ENCODE measurements at places on chromosomes 7 and 10. TPM values are rescaled to one million over a fixed set of nuclear protein-coding genes. Genes with fewer than 3 reads are reported as not detected.
A peak's percentile ranks its signal among the peaks of the same experiment; 100 is the strongest.

DNA sequence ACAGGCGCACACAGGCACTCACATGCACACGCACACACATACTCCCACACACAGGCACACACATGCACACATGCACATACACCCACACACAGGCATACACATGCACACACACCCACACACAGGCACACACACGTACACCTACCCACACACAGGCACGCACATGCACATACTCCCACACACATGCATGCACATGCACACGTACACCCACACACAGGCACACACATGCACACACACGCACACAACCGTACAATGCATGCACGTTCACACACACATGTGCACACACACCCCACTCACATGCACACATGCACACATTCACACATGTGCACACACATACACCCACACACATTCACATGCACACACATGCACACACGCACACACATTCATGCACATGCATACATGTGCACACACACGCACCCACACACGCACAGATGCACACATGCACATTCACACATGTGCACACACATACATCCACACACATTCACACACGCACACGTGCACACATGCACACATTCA, 59.3 kb downstream of the MKI67 start:
- peak; percentile 31 for DNase-seq
- H3K27me3 ChIP-seq = no peaks in the 10 kb centered on the region
- H3K36me3 ChIP-seq = no peaks in the 10 kb centered on the region

The NACAD gene
- total RNA-seq = 0.12 TPM

GRCh38 chr10:124106241-124106879, 13.0 kb upstream of the CHST15 start:
- H3K27me3 ChIP-seq = no peaks in the 10 kb centered on the region
- H3K4me3 ChIP-seq = no peak overlapping the region
- DNase-seq = peak; percentile 84
- H3K27ac ChIP-seq = peak overlapping the region; percentile 15
- peaks cover 10% of the 10 kb centered on the region for H3K4me1 ChIP-seq
- no peaks in the 10 kb centered on the region for H3K36me3 ChIP-seq

- H3K4me3 ChIP-seq = no peak overlapping the region
- H3K27me3 ChIP-seq = no peaks in the 10 kb centered on the region
- DNase-seq = no peak
- no peaks in the 10 kb centered on the region for H3K36me3 ChIP-seq
- H3K27ac ChIP-seq = no peak overlapping the region
Measured at GRCh38 chr10:128257428-128257827, 131.2 kb upstream of the MKI67 start.

GRCh38 chr7:94912085-94912484, 4.7 kb downstream of the PPP1R9A start:
- no peak for DNase-seq
- H3K36me3 ChIP-seq = no peaks in the 10 kb centered on the region
- H3K4me3 ChIP-seq = no peak overlapping the region
- no peaks in the 10 kb centered on the region for H3K4me1 ChIP-seq

The VWDE gene
- total RNA-seq = 0.38 TPM

DNA sequence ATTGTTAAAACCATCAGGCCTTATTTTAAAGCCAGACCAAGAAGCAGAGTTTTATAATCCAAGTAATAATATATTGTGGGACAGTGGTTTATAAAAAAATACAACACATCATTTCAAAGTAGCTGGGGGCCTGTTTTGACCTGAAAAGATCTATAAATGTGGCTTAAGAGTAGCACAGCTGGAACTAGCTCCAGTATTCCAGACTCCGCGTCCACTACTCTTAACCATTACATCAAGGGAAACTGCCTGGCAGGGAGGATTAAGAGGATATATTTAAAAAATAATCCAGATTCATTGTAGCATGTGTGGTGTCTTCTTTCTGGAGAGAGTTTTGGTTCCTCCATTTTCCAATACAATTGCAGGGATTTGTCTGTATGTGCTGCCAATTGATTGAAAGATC, 67.3 kb downstream of the MET start:
- no peak for DNase-seq
- no peaks in the 10 kb centered on the region for H3K4me1 ChIP-seq
- no peaks in the 10 kb centered on the region for H3K36me3 ChIP-seq

- no peaks in the 10 kb centered on the region for H3K4me1 ChIP-seq
- H3K4me3 ChIP-seq = no peak overlapping the region
- H3K36me3 ChIP-seq = no peaks in the 10 kb centered on the region
- H3K27me3 ChIP-seq = no peaks in the 10 kb centered on the region
- no peak for DNase-seq
- no peak overlapping the region for H3K27ac ChIP-seq
Measured at GRCh38 chr7:25638590-25639244, 410.4 kb upstream of the NPVF start.

The CH25H gene
- 0.54 TPM for total RNA-seq

DNA sequence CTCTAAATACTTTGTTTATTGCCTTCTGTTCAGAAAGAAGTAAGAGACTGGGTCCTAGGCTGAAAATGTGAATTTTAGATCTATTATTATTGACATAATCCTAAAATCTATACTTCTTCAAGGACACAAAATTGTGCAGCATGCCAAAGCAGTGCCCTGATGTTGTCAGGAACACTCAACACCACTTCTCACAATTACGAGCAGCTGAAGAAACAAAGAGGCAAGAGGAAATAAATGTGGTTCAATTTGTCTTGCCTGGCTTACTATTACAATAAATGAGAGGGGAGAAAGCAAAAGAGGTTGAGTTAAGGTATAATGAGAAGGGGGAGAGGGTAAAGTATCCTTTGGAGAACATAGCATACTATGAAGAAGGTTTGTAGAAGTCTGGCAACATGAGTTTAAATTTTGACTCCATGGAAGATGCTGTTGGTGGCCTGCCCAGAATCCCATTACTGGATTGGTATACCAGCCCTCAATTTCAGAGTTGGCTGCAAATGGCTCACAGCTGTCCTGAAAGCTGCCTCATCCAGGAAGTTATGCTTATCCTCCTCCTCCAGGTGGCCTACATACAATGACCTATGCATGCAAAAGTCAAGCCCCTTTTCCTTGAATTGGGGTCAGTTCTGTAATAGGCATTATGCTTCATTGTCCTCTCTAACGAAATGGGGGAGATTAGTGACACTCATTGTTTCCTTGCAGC, 274.6 kb upstream of the SMIM30 start:
- H3K36me3 ChIP-seq = no peaks in the 10 kb centered on the region
- H3K27ac ChIP-seq = no peak overlapping the region
- H3K4me3 ChIP-seq = no peak overlapping the region
- DNase-seq = no peak

The CFAP46 gene
- total RNA-seq = 0.22 TPM

The TET1 gene
- total RNA-seq = 0.62 TPM

The TUBB8 gene
- not detected for total RNA-seq

GRCh38 chr10:15661574-15661973, 58.1 kb downstream of the ITGA8 start:
- H3K4me3 ChIP-seq = no peak overlapping the region
- H3K27ac ChIP-seq = no peak overlapping the region
- DNase-seq = no peak
- H3K36me3 ChIP-seq = no peaks in the 10 kb centered on the region
- H3K27me3 ChIP-seq = no peaks in the 10 kb centered on the region
- no peaks in the 10 kb centered on the region for H3K4me1 ChIP-seq

DNA sequence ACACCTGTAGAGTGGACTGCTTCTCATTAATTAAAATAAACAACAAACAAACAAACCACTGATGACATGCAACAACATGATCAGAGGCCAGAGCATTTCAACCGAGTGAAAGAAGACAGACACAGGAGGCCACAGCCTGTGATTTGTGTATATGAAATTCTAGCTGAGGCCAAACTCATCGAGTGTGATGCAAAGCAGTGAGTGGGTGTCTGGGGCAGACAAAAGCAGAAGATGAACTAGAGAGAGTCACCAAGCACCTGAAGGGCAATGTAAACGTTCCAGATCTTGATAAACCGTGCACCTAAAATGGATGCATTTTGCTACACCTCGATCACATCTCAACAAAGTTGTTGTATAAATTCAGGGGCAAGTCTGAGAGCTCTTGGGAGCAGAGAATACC, 108.4 kb downstream of the KLF6 start:
- H3K27me3 ChIP-seq = no peaks in the 10 kb centered on the region
- DNase-seq = no peak
- H3K4me1 ChIP-seq = no peaks in the 10 kb centered on the region

The FBXW4 gene
- total RNA-seq = 27.1 TPM

GRCh38 chr7:151843181-151843580, 33.7 kb downstream of the PRKAG2 start:
- H3K4me3 ChIP-seq = no peak overlapping the region
- H3K27me3 ChIP-seq = no peaks in the 10 kb centered on the region
- DNase-seq = no peak
- H3K27ac ChIP-seq = no peak overlapping the region
- H3K36me3 ChIP-seq = no peaks in the 10 kb centered on the region
- peaks cover 12% of the 10 kb centered on the region for H3K4me1 ChIP-seq

DNA sequence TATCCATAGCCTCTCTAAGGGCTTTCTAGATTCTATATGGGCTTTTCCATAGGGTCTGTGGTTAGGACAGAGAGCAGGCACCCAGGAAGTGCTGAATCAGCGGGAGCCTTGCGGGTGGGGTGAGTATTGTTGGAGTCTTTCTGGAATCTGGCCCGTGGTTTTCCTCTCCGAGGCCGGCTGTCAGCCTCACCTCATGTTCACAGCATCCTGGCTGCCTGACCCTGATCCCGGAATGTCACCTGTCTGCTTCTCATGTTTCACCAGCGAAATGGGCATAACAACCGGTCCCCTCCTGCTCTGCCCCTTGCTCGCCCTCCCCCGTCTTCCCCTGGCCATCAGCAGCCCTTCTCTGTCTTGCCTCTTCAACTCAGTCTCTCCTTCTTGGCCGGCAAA, 36.5 kb downstream of the DDIT4 start:
- no peak for DNase-seq
- H3K36me3 ChIP-seq = no peaks in the 10 kb centered on the region
- H3K27ac ChIP-seq = no peak overlapping the region
- no peak overlapping the region for H3K4me3 ChIP-seq
- no peaks in the 10 kb centered on the region for H3K4me1 ChIP-seq

The NPSR1 gene
- not detected for total RNA-seq

The CCZ1B gene
- 10.7 TPM for total RNA-seq

The HOXA11 gene
- not detected for total RNA-seq

- no peaks in the 10 kb centered on the region for H3K27me3 ChIP-seq
- no peak overlapping the region for H3K4me3 ChIP-seq
- no peak overlapping the region for H3K27ac ChIP-seq
Measured at GRCh38 chr10:116760919-116761318, 18.6 kb upstream of the HSPA12A start.

DNA sequence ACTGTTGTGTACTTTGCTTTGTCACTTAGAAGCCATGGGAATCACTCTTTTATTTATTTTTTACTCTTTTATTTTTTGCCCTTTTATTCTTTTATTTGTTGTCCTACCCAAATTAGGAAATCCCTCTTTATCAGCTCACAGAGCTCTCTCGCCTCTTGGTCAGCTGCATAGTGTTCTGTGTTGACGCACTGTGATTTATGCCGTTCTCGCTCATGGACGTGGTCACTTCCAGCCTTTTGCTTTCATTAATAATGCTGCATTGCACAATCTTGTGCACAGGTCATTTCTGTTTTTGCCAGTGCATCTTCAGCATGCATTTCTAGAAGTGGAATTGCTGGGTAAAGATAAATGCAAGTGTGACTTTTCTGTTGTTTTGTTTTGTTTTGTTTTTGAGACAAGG, 42.3 kb downstream of the FBH1 start:
- H3K27ac ChIP-seq = peak overlapping the region; percentile 75
- no peaks in the 10 kb centered on the region for H3K4me1 ChIP-seq
- no peak overlapping the region for H3K4me3 ChIP-seq
- DNase-seq = no peak
- H3K36me3 ChIP-seq = no peaks in the 10 kb centered on the region
- no peaks in the 10 kb centered on the region for H3K27me3 ChIP-seq

DNA sequence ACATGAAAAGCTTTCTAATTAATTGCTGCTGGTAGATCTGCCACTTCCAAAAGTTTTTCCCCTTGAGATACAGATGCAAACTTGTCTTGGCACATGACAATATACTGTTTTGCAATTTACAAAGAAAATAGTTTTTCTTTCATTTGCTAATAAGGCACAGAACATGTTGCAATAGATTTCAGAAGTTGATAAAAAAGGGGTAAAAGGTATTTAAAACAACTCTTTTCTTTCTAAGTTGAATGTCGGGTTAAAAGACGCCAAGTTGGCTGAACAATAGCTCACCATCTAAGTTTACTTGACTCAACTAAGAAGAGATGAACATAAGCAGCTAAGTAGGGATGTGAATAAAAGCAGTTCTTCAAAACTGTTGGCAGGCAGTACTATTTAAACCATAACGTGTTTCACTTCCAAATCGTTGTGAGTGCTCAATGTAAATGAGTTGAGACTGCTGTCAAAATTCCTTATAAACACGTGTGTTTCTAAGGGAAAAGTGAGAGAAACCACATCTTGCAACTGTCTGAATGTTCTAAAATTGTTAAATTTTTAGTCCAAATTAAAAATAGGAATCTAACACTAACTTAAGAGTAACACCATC, 14.5 kb upstream of the THSD7A start:
- H3K36me3 ChIP-seq = no peaks in the 10 kb centered on the region
- DNase-seq = no peak
- no peak overlapping the region for H3K4me3 ChIP-seq
- H3K27me3 ChIP-seq = no peaks in the 10 kb centered on the region
- peaks cover 5% of the 10 kb centered on the region for H3K4me1 ChIP-seq

- H3K36me3 ChIP-seq = no peaks in the 10 kb centered on the region
- no peaks in the 10 kb centered on the region for H3K27me3 ChIP-seq
- DNase-seq = no peak
- no peaks in the 10 kb centered on the region for H3K4me1 ChIP-seq
Measured at GRCh38 chr7:146346096-146346495, 229.5 kb downstream of the CNTNAP2 start.

- DNase-seq = peak; percentile 78
- no peak overlapping the region for H3K4me3 ChIP-seq
- H3K36me3 ChIP-seq = no peaks in the 10 kb centered on the region
- H3K4me1 ChIP-seq = no peaks in the 10 kb centered on the region
- H3K27me3 ChIP-seq = no peaks in the 10 kb centered on the region
Measured at GRCh38 chr10:78408671-78409472, 375.2 kb downstream of the RPS24 start.

GRCh38 chr10:34474009-34474376, 341.1 kb downstream of the PARD3 start:
- DNase-seq = no peak
- no peak overlapping the region for H3K4me3 ChIP-seq
- H3K4me1 ChIP-seq = no peaks in the 10 kb centered on the region
- H3K27me3 ChIP-seq = no peaks in the 10 kb centered on the region

DNA sequence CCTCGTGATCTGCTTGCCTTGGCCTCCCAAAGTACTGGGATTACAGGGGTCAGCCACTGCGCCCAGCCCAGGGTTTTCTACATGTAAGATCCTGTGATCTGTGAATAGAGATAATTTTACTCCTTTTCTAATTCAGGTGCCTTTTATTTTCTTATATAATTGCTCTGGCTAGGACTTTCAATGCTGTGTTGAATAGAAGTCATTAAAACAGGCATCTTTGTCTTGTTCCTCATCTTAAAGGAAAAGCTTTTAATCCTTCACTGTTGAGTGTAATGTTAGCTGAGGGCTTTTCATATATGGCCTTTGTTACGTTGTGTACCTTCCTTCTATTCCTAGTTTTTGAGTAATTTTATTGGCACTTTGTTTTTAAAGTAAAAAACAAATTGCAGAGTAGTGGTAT, 26.6 kb downstream of the ANLN start:
- H3K4me1 ChIP-seq = no peaks in the 10 kb centered on the region
- no peak overlapping the region for H3K27ac ChIP-seq
- DNase-seq = no peak
- H3K36me3 ChIP-seq = no peaks in the 10 kb centered on the region

GRCh38 chr7:151006590-151007300, 15.9 kb downstream of the NOS3 start:
- H3K27ac ChIP-seq = no peak overlapping the region
- no peaks in the 10 kb centered on the region for H3K36me3 ChIP-seq
- peak; percentile 52 for DNase-seq
- peaks cover 4% of the 10 kb centered on the region for H3K4me1 ChIP-seq
